ENCODE measurements at places on chromosomes 5 and 9.

GRCh38 chr9:135166565-135166964, 79.1 kb downstream of the OLFM1 start:
- DNase-seq, result no peak

GRCh38 chr9:2964470-2964869, 120.6 kb upstream of the PUM3 start:
- DNase-seq, result no peak

GRCh38 chr5:141915881-141916336, 7.8 kb upstream of the DELE1 start:
- DNase-seq, result no peak

DNA sequence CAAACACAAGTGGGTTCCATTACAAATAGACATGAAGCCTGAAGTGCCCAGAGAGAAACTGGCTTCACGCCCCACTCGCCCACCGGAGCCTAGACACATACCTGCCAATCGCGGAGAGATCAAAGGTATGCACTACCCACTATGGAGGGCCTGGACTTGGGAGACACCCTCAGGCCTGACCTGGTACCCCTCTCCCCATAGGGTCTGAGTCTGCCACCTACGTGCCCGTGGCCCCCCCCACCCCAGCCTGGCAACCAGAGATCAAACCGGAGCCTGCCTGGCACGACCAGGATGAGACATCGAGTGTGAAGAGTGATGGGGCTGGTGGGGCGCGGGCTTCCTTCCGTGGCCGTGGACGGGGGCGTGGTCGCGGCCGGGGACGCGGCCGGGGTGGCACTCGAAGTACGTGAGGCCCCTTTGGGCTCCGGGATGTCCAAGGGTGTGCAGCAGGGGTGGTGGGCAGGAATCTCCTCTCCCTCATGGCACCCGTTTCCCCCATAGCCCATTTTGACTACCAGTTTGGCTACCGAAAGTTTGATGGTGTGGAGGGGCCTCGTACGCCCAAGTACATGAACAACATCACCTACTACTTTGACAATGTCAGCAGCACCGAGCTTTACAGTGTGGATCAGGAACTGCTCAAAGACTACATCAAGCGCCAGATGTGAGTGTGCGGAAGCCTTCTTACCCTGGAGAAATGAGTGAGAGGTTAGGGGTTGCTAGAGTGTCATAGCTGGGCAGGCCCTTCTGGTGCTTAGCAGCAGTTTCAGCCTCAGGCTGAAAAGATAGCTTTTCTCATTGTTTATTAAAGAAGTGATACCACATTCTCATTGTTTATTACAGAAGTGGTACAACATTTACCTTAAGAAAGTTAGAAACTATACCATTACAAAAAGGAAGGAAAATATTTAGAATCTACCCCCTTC, 38.7 kb downstream of the LARP1 start:
- no peak for DNase-seq

DNA sequence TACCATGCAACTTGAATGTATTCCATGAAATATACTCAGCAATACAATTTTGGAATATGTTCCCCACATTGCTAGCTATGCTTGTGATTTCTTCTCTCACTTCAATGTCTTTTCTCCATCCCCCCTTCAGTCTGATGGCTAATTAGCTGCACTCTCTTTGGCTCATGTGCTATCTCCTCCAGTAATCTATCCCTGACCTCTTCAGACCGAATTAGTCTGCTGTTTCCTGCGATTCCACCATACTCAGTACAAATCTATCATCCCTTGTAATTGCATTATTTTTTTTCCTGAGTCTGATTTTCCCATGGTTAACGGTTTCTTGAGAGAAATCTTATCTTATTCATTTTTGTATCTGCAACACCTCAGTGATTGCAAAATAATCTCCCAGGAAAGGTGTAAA, 360.7 kb upstream of the CDH10 start:
- no peak for DNase-seq

DNA sequence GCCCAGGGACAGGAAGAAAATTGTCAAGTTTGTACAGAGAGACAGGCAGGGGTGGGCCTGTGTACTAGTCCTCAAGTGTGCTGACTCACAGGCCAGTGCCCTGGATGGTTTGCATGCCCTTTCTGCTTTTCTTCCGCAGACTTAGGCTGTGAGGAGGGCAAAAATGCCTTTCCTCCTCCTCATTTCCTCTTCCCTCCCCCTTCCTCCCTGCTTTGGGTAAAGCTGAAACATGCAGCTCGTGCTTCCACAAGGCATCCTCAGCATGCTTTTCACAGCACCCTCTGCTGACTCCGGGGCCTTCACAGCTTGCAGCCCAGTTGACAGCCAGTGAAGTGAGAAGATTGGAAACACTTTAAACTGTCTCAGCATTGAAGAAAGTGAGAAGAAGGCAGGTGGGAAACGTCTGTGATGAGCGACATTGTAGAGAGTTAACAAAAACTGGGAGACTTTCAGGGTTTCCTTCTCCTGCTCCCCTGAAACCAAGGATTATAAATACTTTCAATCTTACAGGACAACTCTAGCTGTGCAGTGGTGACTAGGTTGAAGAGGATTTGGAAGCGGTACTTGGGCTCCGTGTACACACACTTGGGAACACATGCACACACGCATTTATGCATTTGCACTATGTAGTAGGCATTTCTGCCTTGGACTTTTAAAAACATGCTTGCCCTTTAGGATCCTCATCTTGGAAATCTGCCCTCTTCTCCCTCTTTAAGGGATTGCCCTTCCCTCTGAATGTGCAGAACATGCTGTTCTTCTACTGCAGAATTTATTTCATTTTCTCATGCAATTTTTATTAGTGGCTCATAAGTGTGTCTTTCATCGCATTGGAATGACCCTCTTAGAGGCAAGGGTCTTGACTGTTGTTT, 138.8 kb downstream of the GRIA1 start:
- DNase-seq, result no peak

DNA sequence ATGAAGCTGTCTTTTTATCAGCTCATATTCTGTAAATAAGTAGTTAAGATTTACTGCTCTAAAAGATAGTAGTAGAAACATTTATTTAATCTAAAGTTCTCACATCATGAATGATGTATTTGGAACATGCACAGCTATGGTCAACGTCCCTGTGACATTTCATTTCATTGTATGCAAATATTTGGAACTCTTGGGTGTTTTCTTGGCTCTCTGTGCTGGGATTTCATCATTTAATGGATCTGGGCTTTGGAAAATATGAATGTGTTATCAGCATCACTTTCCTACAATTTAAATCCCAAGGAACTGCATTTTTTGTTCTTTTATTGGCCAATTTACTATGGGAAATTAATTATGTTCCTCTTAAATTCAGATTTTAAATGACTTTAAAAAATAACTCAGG, 462.9 kb downstream of the SEMA5A start:
- DNase-seq, result no peak

GRCh38 chr9:18626046-18626698, 152.2 kb downstream of the ADAMTSL1 start:
- DNase-seq, result no peak

DNA sequence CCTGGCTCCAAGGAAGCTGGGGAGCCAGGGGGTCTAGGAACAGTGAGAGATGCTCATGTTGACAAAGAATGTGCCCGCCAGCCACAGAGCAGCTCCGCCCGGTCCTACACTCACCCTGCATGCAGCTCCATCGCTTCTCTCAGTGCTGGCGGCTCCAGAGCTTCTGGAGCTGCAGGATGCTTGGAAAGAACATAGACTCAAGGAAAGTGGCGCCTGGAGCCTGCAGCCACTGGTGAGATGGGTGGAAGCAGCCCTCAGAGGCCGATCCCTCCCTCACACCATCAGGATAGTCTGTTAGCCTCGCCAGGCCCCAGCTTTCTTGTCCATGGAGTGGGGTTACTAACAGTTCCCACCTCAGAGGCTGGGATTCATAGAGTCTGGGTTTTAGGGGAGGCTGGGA, 26.4 kb upstream of the SLC6A19 start:
- DNase-seq, result no peak

- DNase-seq, result no peak
Measured at GRCh38 chr5:78629624-78630023, 18.9 kb downstream of the LHFPL2 start.

Measured in NCI-H1092 (cell line).